T-helper 1 cell treated with Interleukin-12 subunit alpha and Interleukin-12 subunit beta and Interleukin-4 antibody, amounts not matched to agents 30 ng/mL and 1 ng/mL, for 36 hours (primary cell): ENCODE measurements at places on chromosomes 3 and 15. TPM values are rescaled to one million over a fixed set of nuclear protein-coding genes. Genes with fewer than 3 reads are reported as not detected.

The SLC51A gene
- total RNA-seq: not detected in 2 replicates

The PLA2G4B gene
- 12.9 and 15.6 TPM in 2 replicates for total RNA-seq

The GHSR gene
- not detected in 2 replicates for total RNA-seq

The LPCAT4 gene
- 87.8 and 88.5 TPM in 2 replicates for total RNA-seq

The PTH1R gene
- not detected in 2 replicates for total RNA-seq

The HDC gene
- total RNA-seq: 0.20 and 0.61 TPM in 2 replicates

The GPR149 gene
- total RNA-seq: not detected in 2 replicates

The C3orf20 gene
- 0.24 and 0.25 TPM in 2 replicates for total RNA-seq

The PSMD2 gene
- total RNA-seq: 223 and 235 TPM in 2 replicates

The HYKK gene
- 3.4 and 3.8 TPM in 2 replicates for total RNA-seq

The ACAD9 gene
- total RNA-seq: 59.7 and 62.1 TPM in 2 replicates

The AADACL2 gene
- not detected in 2 replicates for total RNA-seq

The IGSF10 gene
- total RNA-seq: not detected in 2 replicates

The SCAANT1 gene
- not detected in 2 replicates for total RNA-seq

The GOLGA8N gene
- 30.5 and 31.3 TPM in 2 replicates for total RNA-seq

The PPCDC gene
- 39.6 and 41.3 TPM in 2 replicates for total RNA-seq

The GPR62 gene
- not detected in 2 replicates for total RNA-seq

The KBTBD13 gene
- total RNA-seq: not detected in 2 replicates

The SPATA12 gene
- not detected in 2 replicates for total RNA-seq

The SLC6A20 gene
- not detected in 2 replicates for total RNA-seq

The ASB14 gene
- total RNA-seq: not detected in 2 replicates

The GOLGA8T gene
- 0.20 TPM in 1 of 2 replicates, not detected in the other for total RNA-seq

The RLBP1 gene
- not detected in 2 replicates for total RNA-seq

The SAMMSON gene
- not detected in 2 replicates for total RNA-seq

The CHRM5 gene
- not detected in 2 replicates for total RNA-seq

The EPHB3 gene
- 0.10 TPM in 2 replicates for total RNA-seq

The EMC7 gene
- 82.5 and 84.9 TPM in 2 replicates for total RNA-seq

The NLGN1 gene
- total RNA-seq: not detected in 2 replicates

The PODXL2 gene
- 3.8 and 3.9 TPM in 2 replicates for total RNA-seq

The THRB gene
- total RNA-seq: not detected in 2 replicates

The NEK4 gene
- total RNA-seq: 25.1 and 27.5 TPM in 2 replicates

The DLL4 gene
- not detected in 2 replicates for total RNA-seq

The SV2B gene
- total RNA-seq: 0.02 TPM in 1 of 2 replicates, not detected in the other

The TM6SF1 gene
- total RNA-seq: 13.0 and 15.9 TPM in 2 replicates
